ENCODE measurements at places on chromosomes 1 and 21.
A peak's percentile ranks its signal among the peaks of the same experiment; 100 is the strongest.

- peaks cover 5% of the 10 kb centered on the region for H3K27me3 ChIP-seq
- H3K27ac ChIP-seq, result peak overlapping the region; percentile 92
- H3K4me3 ChIP-seq, result no peak overlapping the region
- no peak for DNase-seq
Observed at GRCh38 chr1:56432166-56432971, 147.0 kb downstream of the PLPP3 start.

- peaks cover 5% of the 10 kb centered on the region for H3K4me1 ChIP-seq
- H3K27ac ChIP-seq, result no peak overlapping the region
- no peak overlapping the region for H3K4me3 ChIP-seq
- H3K36me3 ChIP-seq, result no peaks in the 10 kb centered on the region
- no peak for DNase-seq
- no peaks in the 10 kb centered on the region for H3K27me3 ChIP-seq
Observed at GRCh38 chr21:26587736-26588201, 14.7 kb upstream of the CYYR1 start.

GRCh38 chr1:25182629-25183028 lies 49.7 kb downstream of the SYF2 start:
- no peak for DNase-seq
- H3K27me3 ChIP-seq, result peaks cover 89% of the 10 kb centered on the region
- H3K4me3 ChIP-seq, result no peak overlapping the region
- H3K36me3 ChIP-seq, result no peaks in the 10 kb centered on the region

DNA sequence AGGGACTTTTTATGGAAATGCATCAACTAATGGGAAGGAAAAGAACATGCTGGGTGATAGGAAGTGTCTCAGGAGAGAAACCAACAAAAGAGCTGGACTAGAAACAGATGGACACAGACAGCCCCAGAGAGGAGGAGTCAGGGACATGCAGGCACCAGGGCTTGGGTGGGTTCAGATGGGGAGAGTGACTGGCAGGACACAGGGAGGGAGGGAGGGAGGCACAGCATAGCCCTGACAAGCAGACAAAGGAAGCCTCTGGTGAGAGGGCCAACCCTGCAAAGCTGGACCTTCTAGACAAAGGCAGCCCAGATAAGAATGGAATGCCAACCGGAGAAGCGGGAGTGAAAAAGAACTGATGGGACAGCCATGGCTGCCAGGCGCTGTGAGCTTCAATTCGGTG lies 568.8 kb downstream of the AJAP1 start:
- no peak overlapping the region for H3K4me3 ChIP-seq
- peaks cover 4% of the 10 kb centered on the region for H3K4me1 ChIP-seq
- H3K27me3 ChIP-seq, result peaks cover 50% of the 10 kb centered on the region
- no peak for DNase-seq
- H3K36me3 ChIP-seq, result no peaks in the 10 kb centered on the region

GRCh38 chr1:26784886-26785285 lies 2.9 kb upstream of the PIGV start:
- no peak for DNase-seq
- H3K36me3 ChIP-seq, result peaks cover 24% of the 10 kb centered on the region
- no peak overlapping the region for H3K4me3 ChIP-seq
- H3K27me3 ChIP-seq, result no peaks in the 10 kb centered on the region

- H3K4me3 ChIP-seq, result no peak overlapping the region
- H3K27ac ChIP-seq, result no peak overlapping the region
- H3K36me3 ChIP-seq, result no peaks in the 10 kb centered on the region
Observed at GRCh38 chr1:203403586-203403985, 52.7 kb upstream of the FMOD start.

DNA sequence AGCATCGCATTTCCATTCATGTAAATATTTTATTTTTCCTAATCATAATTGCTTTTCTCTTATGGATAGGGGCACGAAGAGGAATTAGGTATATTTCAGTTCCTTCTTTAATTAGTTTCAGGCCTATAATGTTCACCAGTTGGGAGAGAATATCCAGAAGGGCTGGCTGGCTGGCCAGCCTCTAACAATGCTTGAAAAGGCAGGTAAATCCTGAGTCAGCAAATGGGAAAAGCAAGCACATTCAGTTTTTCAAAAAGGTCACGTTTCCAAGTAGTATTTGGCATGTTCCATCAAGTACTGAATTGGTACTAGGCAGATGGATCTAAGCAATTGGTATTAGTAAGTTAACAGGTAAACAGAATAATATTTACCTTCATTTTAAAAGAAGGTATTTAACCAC lies 8.0 kb downstream of the RAB29 start:
- H3K36me3 ChIP-seq, result no peaks in the 10 kb centered on the region
- no peak overlapping the region for H3K27ac ChIP-seq

DNA sequence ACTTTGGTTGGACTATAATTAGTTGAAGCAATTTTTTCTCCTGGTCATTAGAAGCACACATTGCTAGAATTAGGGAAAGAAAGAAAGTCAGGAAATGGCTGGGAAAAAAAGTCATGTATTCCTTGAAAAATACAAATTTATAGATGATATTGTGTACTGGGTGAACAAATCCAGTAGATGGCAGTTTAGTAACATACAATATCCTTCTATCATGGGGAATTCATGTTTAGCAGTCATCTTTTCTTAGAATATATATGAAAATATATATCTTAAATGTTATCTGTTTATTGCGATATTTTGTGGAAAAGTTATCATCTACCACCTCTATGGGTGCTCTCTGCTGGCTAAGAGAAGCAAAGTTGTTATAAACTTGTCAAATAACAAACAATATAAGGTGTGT lies 13.1 kb upstream of the ZRANB2 start:
- no peak for DNase-seq
- no peak overlapping the region for H3K4me3 ChIP-seq
- H3K27me3 ChIP-seq, result peaks cover under 1% of the 10 kb centered on the region
- H3K4me1 ChIP-seq, result no peaks in the 10 kb centered on the region
- H3K27ac ChIP-seq, result no peak overlapping the region

GRCh38 chr1:17563494-17564281 lies 24.2 kb downstream of the ARHGEF10L start:
- H3K4me3 ChIP-seq, result no peak overlapping the region
- H3K27me3 ChIP-seq, result peaks cover 3% of the 10 kb centered on the region
- no peaks in the 10 kb centered on the region for H3K36me3 ChIP-seq
- no peak for DNase-seq
- H3K4me1 ChIP-seq, result peaks cover 77% of the 10 kb centered on the region

DNA sequence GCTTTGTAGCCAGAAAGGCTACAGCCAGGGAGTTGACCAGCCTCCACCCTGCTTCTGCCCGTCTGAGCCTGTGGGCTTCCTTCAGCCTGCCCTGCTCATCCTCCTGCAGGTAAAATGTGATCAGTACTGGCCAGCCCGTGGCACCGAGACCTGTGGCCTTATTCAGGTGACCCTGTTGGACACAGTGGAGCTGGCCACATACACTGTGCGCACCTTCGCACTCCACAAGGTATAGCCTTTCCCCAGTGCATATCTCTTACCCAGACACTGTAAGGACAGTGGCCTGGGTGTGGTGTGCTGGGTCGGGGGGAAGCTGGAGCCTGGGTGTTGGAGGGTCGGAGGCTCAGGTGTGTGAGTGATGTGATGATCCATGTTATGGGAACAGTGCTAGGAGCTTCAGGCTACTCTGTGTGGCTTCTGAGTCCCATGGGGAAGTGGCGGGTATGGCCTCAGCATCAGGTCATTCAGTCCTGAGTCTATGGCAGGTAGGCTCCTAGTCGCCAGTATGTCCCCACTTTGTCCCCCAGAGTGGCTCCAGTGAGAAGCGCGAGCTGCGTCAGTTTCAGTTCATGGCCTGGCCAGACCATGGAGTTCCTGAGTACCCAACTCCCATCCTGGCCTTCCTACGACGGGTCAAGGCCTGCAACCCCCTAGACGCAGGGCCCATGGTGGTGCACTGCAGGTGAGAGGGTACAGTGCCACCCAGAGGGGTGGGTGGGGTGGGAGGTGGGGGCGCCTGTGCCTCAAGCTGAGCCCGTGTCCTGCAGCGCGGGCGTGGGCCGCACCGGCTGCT lies 31.2 kb upstream of the KDM4A start:
- H3K27ac ChIP-seq, result no peak overlapping the region
- peaks cover 3% of the 10 kb centered on the region for H3K27me3 ChIP-seq
- H3K4me1 ChIP-seq, result peaks cover 16% of the 10 kb centered on the region
- H3K36me3 ChIP-seq, result peaks cover 58% of the 10 kb centered on the region
- no peak for DNase-seq
- no peak overlapping the region for H3K4me3 ChIP-seq

GRCh38 chr1:1299686-1300351 lies 7.9 kb downstream of the ACAP3 start:
- H3K27ac ChIP-seq, result no peak overlapping the region
- H3K27me3 ChIP-seq, result peaks cover 3% of the 10 kb centered on the region
- no peak for DNase-seq

- H3K36me3 ChIP-seq, result no peaks in the 10 kb centered on the region
- H3K27me3 ChIP-seq, result peaks cover 8% of the 10 kb centered on the region
- H3K27ac ChIP-seq, result no peak overlapping the region
- H3K4me3 ChIP-seq, result no peak overlapping the region
- no peak for DNase-seq
Observed at GRCh38 chr1:84771895-84772294, 81.6 kb upstream of the SSX2IP start.

GRCh38 chr1:90706437-90707362 lies 10.4 kb downstream of the BARHL2 start:
- H3K27ac ChIP-seq, result no peak overlapping the region
- peak; percentile 68 for DNase-seq
- no peaks in the 10 kb centered on the region for H3K36me3 ChIP-seq
- peaks cover 98% of the 10 kb centered on the region for H3K27me3 ChIP-seq
- peak overlapping the region; percentile 75 for H3K4me3 ChIP-seq

GRCh38 chr1:227891223-227891954 lies 56.3 kb downstream of the WNT9A start:
- no peak overlapping the region for H3K27ac ChIP-seq
- H3K4me1 ChIP-seq, result peaks cover 44% of the 10 kb centered on the region
- H3K27me3 ChIP-seq, result peaks cover 10% of the 10 kb centered on the region
- no peak overlapping the region for H3K4me3 ChIP-seq

DNA sequence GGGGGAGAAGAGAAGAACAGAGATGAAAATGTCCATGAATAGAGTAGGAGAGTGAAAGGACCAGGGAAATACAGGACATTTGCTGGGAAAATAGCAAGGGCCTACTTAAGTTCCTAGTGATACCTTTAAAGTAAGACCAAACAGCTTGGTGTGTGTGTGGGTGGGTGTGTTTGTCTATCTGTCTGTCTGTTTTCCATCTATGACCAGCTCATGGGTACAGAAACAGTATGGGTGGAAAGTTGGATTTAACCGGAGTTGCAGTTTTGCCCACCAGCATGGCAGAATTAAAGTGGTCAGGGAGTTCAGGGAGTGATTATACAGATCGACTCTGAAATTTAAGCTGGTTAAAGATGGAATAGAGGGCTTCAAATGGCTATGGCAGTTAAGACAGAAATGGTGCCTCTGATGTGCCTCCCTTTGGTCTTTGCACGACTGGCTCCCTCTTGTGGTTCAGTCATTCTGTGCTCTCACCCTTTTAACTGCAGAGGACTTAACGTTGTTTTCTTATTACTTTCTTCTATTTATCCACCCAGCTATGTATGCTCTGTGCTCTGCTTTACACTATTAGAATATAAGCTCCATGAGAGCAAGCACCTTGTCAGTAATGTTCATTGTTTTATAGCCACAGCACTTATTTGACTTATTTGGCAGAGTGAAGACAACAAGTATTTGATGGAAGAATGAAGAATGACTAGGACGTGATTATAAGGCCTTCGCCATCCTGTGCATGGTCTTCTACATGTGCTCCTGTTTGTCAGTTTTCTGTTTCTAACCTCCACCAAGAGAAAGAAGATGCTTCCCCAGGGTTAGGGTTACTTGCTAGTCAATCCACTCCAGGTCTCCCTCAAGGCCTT lies 72.7 kb upstream of the AK4 start:
- no peak overlapping the region for H3K27ac ChIP-seq
- H3K27me3 ChIP-seq, result peaks cover 16% of the 10 kb centered on the region
- no peaks in the 10 kb centered on the region for H3K36me3 ChIP-seq
- no peaks in the 10 kb centered on the region for H3K4me1 ChIP-seq

DNA sequence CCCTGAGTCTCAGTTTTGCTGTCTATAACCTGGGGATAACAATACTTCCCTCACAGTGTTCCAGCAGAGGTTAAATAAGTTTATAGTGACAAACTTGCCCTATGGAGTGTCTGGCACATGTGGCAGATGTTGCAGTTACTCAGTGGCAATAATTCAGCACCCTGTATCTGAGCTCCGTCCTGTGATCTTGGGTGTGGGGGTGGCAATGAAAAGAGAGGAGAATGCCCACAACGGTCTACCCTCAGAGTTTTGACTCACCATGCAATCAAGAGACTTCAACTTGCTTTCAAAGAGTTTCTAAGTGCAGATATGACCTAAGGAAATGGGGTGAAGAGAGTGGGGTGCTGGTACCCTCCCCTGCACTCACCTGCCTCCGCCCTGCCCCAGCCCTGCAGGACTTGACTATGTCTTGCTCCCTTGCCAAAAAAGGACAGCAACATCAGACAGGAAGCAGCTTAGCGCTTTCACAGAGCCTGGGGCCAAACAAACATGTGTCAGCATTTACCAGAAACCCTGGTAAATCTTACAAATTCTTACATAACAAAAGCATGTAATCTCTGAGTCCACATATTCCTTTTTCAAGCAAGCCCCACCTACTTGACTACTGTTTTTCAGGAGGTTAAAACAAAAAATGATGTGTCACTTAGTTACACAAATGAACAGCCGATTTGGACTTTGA lies 185.1 kb upstream of the CAMK1G start:
- no peaks in the 10 kb centered on the region for H3K36me3 ChIP-seq
- no peaks in the 10 kb centered on the region for H3K27me3 ChIP-seq
- peaks cover 35% of the 10 kb centered on the region for H3K4me1 ChIP-seq
- no peak overlapping the region for H3K4me3 ChIP-seq
- no peak overlapping the region for H3K27ac ChIP-seq
- no peak for DNase-seq

DNA sequence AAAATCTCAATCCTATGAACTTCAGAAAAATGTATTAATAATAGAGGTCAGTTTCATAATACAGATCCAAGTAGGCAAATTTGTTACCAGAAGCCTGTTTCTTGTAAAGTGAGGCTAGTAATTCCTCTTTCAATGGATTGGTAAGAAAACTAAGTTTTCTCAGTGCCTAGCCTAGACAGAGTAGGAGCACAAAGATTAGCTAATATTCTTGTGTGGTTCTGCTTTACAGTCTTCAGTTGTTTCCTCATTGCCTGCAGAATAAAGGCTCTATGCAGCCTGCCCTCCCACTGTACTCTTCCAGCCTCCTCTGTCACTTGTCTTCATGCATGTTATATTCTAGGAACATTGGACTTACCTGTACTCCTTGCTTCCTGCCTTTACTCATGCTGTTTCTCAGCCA lies 2.4 kb upstream of the PPP1R15B start:
- no peaks in the 10 kb centered on the region for H3K27me3 ChIP-seq
- no peak overlapping the region for H3K27ac ChIP-seq
- peaks cover 31% of the 10 kb centered on the region for H3K4me1 ChIP-seq
- H3K36me3 ChIP-seq, result peaks cover 8% of the 10 kb centered on the region
- H3K4me3 ChIP-seq, result no peak overlapping the region

GRCh38 chr1:80893115-80893514 lies 907.6 kb upstream of the ADGRL2 start:
- peaks cover 40% of the 10 kb centered on the region for H3K4me1 ChIP-seq
- no peak for DNase-seq
- H3K27ac ChIP-seq, result peak overlapping the region; percentile 95
- no peaks in the 10 kb centered on the region for H3K36me3 ChIP-seq
